Activated CD4-positive, alpha-beta T cell treated with anti-CD3 and anti-CD28 coated beads, Interleukin-2, amount 50 U/mL, for 24 hours (primary cell): ENCODE measurements at places on chromosomes 4 and X.
A peak's percentile ranks its signal among the peaks of the same experiment; 100 is the strongest.

GRCh38 chrX:132651421-132652086 is 162.7 kb upstream of the MBNL3 start:
- no peak for DNase-seq

DNA sequence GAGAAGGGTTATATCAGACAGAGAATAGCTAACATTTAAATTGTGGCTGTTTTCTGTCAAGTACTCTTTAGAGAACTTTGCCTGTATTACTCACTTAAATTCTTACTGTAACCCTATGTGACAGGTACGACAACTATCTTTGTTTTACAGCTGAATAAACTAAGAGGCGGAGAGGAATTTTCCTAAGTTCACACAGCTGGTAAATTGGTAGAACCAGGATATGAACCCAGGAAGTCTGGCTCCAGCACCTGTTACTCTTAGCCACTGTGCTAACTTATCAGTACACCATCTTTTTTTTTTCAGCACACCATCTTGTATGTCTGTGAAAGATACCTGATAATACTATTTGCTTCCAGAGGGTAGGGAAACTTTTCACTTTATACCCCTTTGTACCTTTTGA is 2.0 kb upstream of the SYP start:
- DNase-seq = no peak

GRCh38 chr4:141645611-141646340 is 9.4 kb downstream of the IL15 start:
- no peak for DNase-seq

- DNase-seq = peak; percentile 38
These were observed 41.0 kb upstream of the GATB start for GRCh38 chr4:151801547-151802516.

DNA sequence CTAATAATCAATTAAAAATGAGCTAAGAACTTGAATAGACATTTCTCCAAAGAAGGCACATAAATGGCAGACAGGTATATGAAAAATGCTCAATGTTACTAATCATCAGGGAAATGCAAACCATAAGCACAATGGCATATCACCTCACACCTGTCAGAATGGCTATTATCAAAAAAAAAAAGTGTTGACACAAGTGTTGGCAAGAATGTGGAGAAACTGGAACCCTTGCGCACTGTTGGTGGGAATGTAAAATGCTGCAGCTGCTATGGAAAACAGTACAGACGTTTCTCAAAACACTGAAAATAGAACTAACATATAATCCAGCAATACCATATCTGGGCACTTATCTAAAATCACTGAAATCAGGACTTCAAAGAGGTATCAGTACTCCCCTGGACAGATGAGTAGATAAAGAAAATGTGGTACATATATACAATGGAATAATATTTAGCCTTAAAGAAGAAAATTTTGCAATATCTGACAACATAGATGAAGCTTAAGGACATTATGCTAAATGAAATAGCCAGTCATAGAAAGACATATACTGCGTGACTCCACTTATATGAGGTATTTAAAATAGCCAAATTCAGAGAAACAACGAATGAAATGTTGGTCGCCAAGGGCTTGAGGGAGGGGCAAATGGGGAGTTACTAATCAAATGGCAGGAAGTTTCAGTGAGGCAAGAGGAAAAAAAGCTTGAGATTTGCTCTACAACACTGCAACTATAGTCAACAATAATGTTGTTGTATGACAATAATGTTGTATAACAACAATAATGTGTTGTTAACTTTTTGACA is 175.5 kb downstream of the WDFY3 start:
- no peak for DNase-seq

DNA sequence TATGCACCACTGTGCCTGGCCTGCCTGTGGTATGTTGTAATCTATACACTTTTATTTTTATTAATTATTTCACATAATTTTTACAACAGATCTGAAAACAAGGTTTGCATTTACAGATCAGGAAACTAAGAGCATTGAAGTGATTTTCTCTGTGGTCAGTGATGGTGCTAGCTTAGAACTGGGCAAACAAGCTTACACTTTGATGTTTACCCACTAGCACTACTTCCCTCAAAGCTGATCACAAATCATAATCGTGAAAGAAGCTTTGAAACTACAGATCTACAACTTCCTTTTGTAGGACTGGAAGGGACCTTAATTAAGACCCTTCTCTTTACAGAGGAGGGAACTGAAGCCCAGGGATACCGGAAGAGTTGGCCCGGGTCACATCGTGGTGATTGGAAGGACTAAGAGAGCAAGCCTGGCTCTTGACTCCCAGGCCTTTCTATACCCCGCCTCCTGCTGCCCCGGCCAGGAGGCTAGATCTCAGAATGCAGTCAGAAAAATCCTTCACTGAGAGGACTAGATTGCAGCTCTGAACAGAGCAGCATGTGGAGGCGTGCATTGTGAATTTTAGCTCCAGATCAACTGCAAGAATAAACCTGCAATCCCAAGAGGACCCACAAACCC is 93.7 kb upstream of the ZNF827 start:
- DNase-seq = no peak

GRCh38 chr4:15002659-15003400 is 549 bp downstream of the CPEB2 start:
- DNase-seq = peak; percentile 63

- DNase-seq = peak; percentile 1
These were observed 35.9 kb upstream of the PPM1K start for GRCh38 chr4:88320224-88320779.

GRCh38 chrX:106684207-106684606 is 42.3 kb upstream of the RNF128 start:
- no peak for DNase-seq

DNA sequence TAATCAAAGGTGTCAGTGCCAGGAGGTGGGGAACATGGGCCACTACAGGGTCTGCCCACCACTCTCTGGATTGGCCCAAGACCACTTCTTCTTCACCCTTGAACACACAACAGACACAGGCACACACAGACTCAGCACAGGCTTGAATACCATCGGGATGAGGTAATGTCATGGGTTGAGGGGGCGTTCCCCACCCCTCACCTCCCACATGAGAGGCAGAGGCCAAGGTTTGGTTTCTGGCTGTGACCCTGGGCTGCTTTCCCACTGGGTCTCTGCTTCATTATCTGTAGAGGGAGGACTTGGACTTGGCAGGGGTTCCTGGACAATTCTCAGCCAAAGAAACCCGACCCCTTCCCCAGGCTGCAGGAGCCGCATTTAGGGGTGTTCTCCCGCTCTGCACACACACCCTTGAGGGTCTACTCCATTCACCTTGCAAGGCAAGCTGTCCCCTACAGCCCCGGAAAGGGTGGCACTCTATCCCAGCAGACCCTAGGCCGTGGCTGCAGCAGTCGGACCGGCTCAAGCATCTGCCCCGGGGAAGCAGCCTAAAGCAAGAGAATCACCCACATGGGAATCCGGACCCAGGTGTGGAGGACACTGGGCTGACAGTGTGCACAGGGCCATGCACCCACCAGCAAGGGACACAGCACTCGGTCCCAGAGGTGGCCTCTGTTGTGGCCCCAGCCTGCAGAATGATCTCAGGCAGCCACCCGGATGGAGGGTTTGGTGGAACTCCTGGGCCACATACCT is 62.4 kb downstream of the TRMT44 start:
- no peak for DNase-seq

- DNase-seq = no peak
These were observed 741 bp downstream of the ANAPC4 start for GRCh38 chr4:25377572-25378436.

GRCh38 chr4:114807759-114808404 is 209.3 kb downstream of the UGT8 start:
- DNase-seq = no peak

GRCh38 chr4:162661913-162662312 is 498.1 kb upstream of the FSTL5 start:
- DNase-seq = no peak

DNA sequence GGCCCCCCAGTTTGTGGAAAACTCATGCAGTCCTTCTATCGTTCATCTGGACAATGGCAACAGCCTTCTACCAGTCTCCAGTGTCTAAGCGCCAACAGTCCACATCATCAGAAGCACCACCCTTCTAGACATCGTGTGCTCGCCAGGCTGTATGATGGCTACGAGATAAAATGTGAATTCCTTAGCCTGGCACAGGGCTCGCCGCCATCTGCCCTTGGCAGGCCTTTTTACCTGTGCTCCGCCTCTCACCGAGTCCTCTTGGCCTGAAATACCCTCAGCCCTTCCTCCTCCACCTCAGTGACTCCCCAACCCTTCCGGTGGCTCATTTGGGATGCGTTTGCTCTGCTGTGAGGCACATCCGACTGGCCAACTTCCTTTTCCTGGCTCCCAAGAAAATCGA is 15.9 kb upstream of the STS start:
- DNase-seq = no peak

- DNase-seq = no peak
These were observed 76.5 kb upstream of the HPGD start for GRCh38 chr4:174598800-174599199.

DNA sequence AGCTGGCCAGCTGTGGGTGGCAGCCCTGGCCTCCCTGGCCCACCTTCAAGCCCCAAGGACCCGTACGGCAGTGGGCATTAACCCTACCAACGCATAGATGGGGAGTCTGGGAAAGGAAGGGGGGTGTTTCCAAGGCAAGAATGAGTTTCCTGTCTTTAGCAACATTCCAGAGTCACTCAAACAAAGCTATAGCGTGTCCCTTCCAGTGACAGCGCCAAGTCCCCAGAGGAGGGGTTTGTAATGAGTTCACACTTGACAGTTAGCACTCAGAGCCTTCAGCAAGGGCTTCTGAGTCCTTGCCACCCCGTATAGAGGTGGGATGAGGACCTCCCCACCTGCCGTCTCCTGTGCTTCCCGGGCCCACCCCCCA is 1.8 kb downstream of the BGN start:
- DNase-seq = no peak

- DNase-seq = no peak
These were observed 74.1 kb downstream of the DOCK11 start for GRCh38 chrX:118569676-118570075.
